ENCODE measurements at places on chromosomes 11 and 22.

DNA sequence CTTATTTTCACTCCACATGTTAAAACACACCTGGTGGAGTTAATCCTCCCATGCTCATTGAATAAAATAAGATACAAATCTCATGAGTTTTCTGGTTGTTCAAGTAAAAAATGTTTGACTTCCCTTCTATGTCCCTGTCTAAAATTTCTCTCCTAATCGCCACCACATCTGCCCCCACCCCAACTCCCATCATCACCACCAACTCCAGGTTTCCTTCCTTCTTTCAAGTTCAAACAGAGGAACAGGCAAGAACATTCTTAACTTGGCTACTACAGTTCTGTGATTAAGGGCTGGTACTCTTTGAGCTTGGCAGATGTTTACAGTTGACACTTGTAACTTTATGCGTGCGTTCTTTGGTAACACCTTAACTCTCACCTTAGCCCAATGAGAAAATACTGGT, 9.1 kb upstream of the PSMA1 start:
- DNase-seq: no peak

- DNase-seq: no peak
Observed at GRCh38 chr22:42897960-42898359, 40.9 kb upstream of the ARFGAP3 start.

DNA sequence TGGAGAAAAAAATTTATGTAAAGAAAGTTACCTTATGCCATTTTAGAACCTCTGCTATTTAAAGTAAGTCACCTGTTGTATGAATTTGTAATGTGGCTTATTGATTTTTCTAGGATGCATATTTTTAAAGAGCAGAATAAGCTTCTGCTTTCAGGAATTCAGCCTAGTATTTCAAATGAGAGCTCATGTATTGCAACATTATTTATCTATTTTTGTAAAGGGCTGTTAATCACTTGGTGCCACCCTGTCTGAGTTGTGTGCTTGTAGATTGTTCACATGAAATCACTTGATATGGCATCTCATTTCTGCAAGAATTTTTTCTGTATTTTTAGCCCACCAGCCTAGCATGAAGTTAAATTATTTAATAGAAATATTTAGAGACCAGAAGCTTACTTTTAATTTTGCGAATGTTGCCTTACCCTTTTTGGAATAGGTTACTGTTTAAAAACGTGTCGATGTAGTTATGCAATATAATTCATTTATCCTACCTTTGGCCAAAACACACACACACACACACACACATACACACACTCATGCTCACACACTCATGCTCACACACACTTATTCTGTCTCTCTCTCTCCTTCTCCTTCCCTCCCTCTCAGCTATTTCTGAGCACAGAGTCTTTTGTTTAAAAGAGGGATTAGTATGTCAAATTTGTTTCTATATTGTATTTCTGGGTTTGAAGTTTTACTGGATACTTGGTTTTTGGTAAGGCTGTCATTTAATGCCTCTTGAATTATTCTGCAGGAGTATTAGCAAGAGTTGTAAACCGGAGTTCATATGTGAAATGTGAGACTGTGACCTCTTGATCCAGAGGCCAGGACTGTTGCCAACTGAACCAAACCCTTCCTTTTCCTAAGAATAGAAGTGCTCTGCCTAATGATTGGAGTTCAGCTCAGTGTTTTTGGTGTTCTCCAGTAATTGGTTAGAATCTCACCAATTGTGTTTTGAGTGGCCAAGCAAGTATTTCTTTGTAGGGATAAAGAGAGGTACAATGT, 34.4 kb downstream of the YAP1 start:
- no peak for DNase-seq

- no peak for DNase-seq
Observed at GRCh38 chr11:103970701-103971249, 65.7 kb upstream of the DDI1 start.

- DNase-seq: no peak
Observed at GRCh38 chr11:119864836-119865235, 135.8 kb upstream of the NECTIN1 start.

DNA sequence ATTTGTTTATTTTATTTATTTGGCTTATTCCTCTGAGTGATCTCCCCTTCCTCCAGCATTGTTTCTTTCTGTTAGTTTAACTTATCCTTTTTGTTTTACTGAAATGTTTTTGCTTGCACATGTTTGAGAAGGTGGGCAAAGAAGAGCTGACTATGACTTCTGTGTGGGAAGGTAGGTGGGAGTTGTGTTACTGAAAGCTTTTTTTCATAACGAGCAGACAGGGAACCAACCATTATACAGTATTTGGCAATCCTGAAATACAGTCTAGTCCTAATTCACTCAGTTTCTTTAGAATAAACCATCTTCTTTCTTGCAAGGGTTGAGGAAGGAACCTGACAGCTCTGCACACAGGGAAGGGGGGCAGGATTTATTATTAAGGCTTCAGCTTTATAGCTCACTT, 37.0 kb upstream of the PAK1 start:
- no peak for DNase-seq

DNA sequence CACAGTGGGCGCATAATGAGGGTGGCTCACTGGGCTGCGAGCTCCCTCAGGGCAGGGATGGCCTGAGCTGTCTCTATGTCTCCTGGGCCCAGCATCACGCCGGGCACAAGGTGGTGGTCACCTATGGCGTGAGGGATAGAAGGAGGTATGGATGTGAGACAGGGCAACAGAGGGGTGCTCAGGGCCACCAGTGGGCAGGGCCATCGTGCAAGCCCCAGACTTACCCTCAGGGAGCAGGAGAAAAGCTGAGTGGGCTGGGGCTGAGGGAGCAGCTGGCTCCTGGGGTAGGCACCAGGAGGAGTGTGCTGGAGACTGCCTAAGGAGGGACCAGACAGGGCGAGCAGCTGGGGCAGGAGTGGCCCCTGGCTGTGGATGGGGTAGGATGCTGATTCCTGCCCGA, 34.3 kb upstream of the KLHL35 start:
- no peak for DNase-seq

- no peak for DNase-seq
Observed at GRCh38 chr11:8093931-8094575, 13.0 kb downstream of the TUB start.

DNA sequence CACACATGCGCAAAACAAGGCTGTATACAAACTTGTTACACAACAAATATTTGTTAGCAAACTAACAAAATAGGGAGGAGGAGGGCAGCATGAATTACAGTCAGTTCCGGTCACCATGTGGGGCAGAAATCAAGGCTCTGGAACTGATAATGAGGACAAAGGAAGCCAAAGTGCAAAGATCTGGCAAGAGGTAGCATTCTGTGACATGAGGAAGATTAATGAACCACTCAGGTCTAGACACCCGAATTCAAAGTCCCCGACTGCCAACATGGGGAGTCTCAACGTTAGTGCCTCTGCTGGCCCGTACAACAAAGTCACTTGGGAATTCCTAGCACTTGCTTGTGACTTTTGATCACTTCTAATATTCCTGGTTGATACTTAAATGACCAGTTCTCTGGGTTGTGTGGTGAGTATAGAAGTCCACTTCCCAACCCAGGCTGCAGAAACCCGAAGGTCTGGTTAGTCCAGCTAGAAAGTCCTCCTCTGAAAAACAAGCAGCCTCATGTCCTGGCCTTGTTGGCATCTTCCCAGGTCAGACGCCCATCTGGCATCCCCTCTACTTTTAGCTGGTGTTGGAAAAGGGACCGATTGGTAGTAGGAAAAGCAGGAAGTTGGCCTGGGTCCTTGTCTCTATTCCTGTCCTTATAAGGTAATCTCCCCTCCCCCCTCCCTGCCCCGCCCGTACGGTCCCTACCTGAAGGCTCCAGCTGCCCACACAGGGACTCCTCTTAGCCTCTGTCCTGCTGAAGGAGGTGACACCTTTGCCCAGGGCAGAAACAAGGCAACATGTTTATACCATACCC, 1.6 kb downstream of the SUN2 start:
- no peak for DNase-seq

- no peak for DNase-seq
Observed at GRCh38 chr11:128603752-128604414, 16.5 kb upstream of the ETS1 start.

- DNase-seq: no peak
Observed at GRCh38 chr11:91967026-91967690, 257.5 kb upstream of the FAT3 start.

DNA sequence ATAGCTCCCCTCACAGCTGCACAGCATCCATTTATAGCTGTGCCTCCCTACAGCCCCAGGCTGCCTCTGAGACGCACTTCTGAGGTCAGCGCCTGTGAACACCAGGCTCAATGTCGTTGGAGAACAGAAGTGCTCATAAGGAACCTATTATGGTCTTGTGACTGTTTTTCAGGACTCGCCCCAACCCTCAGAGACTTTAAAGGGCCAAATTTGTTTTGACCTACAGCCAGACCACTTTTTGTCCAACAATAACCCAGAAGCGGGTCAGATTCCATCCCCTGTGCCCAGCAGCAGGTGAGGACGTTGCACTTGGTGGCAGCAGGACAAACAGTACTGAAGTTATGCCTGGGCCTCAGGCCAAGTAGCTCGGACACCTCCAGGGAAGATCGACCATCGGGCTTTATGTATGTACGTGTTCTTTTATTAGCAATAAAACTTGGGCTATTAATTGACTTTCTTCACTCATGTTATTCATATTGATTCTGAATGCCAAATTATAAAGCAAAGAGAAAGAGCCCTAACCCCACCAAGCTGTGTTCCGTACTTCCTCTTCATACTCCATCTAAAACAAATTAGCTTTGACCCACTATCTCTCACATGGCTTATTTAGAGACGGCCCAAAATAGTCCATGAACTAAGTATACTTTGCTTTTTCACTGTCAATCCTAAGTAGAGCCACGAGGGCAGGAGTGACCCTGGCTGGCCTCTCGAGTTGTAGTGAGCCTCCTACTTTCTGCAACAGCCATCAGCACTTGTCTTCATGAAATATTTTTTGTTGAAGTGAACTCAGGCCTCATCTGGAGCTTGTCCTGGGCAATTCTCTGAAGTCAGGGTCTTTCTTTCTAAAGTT, 92.3 kb upstream of the PAX6 start:
- no peak for DNase-seq

GRCh38 chr11:69308936-69309615, 15.1 kb downstream of the MYEOV start:
- no peak for DNase-seq

- no peak for DNase-seq
Observed at GRCh38 chr11:65862191-65862735, 2.0 kb downstream of the MUS81 start.

- no peak for DNase-seq
Observed at GRCh38 chr22:33909911-33910310, 10.4 kb downstream of the LARGE1 start.

DNA sequence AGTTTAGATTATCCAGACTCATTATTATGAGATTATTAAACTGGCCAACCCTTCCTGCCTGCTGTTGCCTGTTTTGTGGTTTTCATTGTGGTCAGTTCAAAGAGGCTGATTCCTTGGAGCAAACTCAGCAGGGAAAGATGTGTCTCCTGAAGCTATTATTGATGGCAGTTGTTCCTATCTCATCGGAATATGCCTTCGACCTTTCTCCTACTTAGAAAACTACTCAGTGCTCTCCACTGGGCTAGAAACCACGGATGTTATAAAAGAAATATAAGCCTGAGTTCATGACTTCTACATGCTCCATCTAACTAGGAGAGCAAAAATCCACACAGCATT, 80.2 kb upstream of the NAV2 start:
- DNase-seq: no peak

- no peak for DNase-seq
Observed at GRCh38 chr22:32841175-32841574, 39.7 kb downstream of the TIMP3 start.

GRCh38 chr11:76369406-76369805, 11.5 kb downstream of the THAP12 start:
- no peak for DNase-seq

DNA sequence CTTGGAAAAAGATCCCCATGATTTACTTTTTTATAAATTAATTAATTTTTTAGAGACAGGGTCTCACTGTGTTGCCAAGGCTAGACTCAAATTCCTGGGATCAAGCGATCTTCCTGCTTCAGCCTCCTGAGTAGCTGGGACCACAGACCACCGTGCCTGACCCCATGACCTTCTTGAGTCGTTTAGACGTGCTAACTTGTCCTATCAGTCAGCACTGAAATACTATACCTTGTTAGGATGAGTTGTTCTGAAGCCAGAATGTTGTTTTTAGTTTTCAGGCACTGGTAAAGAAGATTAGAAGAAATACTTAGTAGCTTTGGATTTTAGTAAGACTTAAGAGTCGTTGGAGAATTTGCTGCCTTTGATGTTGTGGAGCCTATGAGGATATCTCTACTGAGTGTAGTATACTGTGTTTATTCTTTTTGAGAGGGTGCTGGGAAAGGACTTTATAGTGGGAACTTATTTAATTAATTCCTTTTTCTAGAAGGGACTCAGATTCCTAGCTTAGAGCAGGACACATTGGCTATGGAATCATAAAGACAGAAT, 8.6 kb downstream of the HTATIP2 start:
- DNase-seq: no peak

DNA sequence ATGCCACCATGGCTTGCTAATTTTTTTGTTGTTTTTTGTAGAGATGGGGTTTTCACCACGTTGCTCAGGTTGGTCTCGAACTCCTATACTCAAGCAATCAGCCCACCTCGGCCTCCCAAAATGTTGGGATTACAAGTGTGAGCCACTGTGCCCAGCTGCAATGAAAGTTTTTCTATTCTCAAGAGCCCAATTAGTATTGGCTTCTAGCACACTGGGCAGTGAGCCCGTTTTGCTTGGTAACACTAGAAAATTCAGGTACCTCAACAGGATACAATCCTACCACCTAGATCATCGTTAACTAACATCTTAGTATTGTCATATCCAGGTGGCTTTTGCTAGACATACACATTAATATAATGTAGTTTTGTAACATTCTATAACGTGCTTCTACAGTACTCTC, 19.0 kb downstream of the SEC14L3 start:
- DNase-seq: no peak

GRCh38 chr11:116932181-116932580, 94.8 kb upstream of the APOA1 start:
- DNase-seq: no peak

GRCh38 chr11:82767123-82767522, 33.5 kb upstream of the FAM181B start:
- no peak for DNase-seq

DNA sequence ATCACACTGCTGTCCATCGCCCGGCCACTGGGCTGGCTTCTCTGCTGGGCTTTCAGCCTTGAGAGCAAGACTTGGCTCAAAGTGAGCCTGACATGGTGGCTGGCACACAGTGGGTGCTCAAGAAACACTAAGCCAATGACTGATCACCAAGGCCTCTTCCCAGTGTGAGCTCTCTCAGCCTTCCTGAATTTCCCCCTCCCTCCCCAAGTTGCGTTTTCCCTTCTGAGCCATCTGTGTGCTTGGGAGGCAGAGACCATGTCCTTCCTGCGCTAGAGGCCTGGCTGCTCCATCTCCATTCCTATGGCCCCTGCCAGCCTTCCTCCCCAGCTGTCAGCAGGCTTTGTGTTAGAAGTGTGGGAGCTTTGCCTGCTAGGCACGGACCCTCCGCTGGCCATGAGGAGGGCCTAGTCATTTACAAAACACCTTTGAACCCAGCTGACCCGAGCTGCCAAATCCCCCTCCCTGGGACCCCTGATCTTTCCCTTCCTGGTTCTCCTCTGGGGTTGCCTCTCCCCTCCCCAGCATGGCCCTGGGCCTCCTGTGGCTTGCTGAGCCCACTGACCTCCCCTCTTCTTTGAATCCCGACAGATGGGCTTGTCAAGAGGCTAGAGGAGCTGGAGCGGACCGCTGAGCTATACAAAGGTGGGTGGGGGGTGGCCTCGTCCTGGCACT, 13.2 kb downstream of the PICK1 start:
- no peak for DNase-seq

Data from activated CD4-positive, alpha-beta T cell treated with anti-CD3 and anti-CD28 coated beads, Interleukin-2, amount 50 U/mL, for 1 hour (primary cell).